ENCODE measurements at places on chromosomes 7 and 10.
A peak's percentile ranks its signal among the peaks of the same experiment; 100 is the strongest.

- no peak for DNase-seq
Measured at GRCh38 chr7:101507327-101507726, 121.8 kb downstream of the MYL10 start.

- peak; percentile 23 for DNase-seq
Measured at GRCh38 chr7:155731380-155731779, 80.9 kb downstream of the SHH start.

GRCh38 chr10:124065382-124066125, 27.8 kb downstream of the CHST15 start:
- DNase-seq, result no peak

DNA sequence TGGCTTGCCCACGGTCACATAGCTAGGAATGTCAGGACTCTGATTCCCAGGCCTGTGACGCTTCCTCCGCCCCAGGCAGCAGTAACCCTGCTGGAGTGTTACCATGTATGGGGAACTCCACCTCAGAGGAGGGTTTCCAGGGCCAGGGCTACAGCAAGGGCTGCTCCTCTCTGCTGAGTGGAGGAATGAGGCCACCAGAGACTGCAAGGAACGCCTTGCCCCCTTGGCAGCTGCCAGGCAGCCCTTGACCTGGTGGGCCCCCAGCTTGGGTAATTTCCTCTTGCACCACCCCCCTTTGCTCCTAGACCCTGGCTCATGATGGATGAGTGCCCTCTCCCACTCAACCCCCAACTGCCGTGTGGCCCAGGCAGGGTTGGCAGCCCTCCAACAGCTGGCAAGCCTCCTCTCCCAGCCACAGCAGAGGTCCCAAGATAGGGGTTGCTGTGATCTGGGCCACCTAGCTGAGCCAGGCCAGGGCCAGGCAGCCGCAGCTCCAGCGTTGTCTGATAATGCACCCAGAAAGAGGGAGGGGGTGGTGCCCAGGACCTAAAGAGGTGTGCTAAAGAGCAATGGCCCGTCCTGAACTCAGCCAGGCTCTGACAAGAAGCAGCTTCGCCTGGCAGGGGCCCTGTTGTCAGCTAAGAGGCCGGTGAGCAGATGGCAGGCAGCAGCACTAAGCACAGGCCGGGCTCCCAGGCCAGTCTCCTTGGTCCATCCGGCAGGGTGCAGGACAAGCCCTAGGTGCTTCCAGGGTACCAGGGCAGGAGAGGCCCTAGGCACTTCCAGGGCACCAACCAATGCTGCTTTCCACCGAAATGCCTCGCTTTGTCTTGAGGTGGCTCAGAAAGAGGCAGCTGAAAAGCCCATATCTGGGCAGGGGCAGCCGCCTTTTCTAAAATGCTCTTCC, 35.4 kb downstream of the DRGX start:
- no peak for DNase-seq

- DNase-seq, result no peak
Measured at GRCh38 chr7:45132708-45133320, 21.3 kb upstream of the TBRG4 start.

DNA sequence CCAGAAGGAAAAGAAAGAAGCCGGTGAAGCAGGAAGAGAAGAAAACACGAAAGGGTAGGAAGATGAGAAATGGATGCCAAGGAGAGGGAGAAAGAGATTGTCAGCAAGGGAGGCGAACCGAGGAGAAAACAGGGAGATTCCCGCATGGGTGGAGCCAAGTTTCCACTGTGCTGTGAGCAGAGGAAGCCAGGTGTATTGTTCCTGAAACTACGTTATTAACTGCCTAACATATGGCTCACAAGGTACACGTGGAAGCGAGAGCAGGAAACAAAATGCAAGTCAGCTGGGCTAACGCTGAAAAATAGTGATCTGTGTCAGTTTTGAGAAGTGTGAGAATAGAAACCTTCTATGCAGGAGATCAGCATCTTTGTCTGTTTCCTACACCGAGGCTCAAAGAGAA, 20.4 kb upstream of the HIPK2 start:
- no peak for DNase-seq

DNA sequence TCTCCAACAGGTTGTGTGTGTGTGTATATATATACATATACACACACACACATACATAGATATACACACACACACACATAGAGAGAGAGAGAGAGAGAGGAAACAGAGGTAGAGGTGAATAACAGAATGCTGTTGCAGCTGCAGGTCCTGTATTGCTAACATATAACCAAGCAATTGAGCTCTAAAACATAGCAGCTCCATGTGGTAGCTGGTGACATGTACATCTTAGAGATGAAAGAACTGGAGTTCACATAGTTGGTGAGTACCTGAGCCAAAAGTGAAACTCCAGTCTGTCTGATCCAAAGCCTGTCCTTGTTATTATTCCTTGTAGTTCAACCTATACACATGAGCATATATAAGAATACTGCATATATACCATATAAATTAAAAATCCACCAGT, 152.9 kb upstream of the CSTF2T start:
- DNase-seq, result no peak

DNA sequence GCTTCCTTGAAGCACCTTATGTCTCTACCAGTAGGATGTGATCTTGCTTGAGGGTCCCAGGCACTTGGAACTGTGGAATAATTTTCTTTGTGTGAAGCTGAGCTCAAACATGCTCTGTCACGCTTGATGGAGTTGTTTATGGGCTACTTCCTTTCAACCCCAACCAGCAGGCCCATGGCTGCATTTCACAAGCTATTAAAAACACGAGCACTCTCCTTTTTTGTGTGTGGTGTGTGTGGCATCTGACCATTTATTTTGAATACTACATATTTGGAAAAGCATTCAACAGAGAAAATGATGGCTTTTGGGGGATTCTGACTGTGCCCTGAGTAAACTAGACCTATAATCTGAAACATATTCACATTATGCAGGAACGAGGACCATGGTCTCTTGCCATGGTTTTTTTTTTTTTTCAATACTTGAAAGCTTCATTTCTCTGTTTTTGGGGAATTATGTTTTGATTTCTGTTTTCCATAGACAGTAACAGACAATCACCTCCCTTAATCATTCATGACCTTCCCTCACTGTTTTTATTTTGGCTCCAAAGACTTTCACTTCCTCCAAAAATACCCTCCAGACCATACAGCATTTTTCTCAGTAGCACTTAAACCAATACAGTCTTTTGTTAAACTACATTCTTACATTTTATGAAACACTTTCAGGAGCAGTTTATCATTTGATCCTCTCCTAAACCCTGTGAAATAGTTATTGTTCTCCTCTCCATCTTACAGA, 233.6 kb upstream of the BMPER start:
- DNase-seq, result no peak

DNA sequence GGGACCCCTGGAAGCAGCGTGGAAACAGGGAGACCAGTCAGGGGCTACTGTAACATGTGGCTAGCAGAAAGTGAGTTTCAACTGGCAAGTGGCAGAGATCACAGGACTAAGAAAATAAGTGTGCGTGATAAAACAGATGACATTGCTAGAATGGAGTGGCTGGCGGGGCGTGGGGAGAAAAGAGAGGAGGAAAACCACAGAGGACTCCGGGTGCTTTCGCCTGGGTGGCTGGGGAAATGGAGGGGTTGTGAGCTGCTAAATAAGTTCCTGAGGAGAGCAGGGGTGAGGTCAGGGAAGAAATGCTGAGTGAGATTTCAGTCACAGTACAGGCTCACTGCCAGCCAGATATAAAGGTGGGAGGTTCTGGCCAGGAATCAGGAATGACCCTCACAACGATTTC, 166.9 kb downstream of the MYOF start:
- DNase-seq, result no peak

GRCh38 chr10:129580010-129580409, 113.0 kb downstream of the MGMT start:
- no peak for DNase-seq

- no peak for DNase-seq
Measured at GRCh38 chr7:121286186-121286585, 42.6 kb upstream of the WNT16 start.

GRCh38 chr7:87220734-87221215, 1.2 kb upstream of the TMEM243 start:
- peak; percentile 19 for DNase-seq

DNA sequence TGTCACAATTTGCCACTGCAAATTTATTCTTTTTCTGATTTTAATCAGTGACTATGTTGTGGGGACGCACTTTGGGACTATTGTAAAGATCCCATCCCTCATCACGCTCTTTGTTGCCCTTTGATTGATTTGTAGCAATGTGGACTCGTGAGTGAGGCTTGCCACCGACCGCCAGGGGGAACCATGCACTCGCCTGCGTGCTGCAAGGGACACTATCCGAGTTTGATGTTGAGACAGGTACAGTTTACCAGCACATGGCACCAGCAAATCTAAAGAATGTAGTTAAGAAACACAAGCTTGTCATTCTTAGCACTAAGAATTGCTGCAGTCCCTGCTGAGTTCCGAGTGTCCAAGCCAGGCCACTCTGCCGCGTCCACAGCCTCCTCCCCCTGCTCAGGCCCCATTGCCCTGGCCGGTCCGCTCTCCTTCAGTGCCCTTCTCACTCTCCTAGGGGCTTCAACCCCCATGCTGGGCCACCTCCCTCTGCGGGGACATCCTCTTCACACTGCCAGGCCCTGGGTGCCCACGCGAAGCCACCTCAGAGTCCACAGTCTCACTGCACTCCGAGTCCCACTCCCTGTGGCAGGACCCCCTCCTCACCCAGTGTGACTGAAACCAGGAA, 2.0 kb upstream of the SFTPA2 start:
- peak; percentile 49 for DNase-seq

- no peak for DNase-seq
Measured at GRCh38 chr10:68955355-68955831, 577 bp upstream of the DDX21 start.

- no peak for DNase-seq
Measured at GRCh38 chr7:128434413-128435326, 21.0 kb upstream of the HILPDA start.

- no peak for DNase-seq
Measured at GRCh38 chr7:135792866-135793265, 44.3 kb upstream of the FAM180A start.

DNA sequence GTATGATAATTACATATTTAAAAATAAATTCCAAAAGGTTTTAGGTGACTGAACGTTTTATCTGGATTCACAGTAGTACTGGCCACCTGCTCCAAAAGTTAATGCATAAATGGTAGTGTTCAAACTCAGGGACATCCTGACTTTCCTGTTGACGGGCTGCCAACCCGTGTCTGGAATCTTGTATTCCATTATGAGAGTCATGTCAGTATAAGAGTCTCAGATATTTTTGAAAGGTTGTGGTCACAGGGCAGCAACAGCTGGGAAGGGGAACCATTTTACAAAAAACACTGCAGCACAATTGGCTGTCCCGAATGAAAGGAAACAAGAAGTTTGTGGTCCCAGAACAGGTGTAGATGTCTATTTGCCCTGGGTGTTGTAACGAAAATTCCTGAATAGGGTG, 2.8 kb downstream of the TDRD1 start:
- DNase-seq, result no peak

DNA sequence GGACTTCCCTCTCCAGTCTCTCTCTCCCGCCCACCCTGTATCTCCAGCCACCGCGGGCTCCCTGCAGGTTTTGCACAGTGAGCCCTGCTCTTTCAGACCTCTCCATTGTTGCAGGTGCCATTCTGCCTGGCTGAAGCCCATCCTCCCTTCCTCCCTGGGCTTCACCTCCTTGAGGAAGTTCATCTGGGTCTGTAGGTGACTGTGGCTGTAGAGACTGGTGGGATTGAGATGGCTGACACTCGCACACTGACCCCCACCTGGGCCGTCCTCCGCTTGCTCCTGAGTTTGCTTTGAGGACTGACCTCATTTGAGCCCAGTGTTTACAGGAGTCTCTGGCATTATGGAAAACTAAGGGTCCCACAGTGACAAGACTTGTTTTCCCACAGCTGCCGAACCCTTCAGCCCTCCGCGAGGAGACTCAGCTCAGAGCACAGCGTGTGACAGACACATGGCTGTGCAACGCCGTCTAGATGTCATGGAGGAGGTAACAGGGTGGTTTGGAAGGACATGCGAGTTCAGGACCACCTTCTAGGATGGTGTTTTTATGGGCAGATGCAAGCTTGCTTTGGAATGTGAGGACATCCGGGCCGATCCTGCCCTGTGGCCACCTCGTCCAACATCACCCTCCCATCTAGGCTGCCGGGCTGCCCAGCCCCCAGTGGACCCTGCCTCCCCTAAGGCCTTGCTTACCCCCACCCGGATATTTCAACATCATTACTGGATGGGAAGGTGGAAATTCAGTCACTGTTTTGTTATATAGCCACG, 9.3 kb downstream of the PLAC9 start:
- no peak for DNase-seq

DNA sequence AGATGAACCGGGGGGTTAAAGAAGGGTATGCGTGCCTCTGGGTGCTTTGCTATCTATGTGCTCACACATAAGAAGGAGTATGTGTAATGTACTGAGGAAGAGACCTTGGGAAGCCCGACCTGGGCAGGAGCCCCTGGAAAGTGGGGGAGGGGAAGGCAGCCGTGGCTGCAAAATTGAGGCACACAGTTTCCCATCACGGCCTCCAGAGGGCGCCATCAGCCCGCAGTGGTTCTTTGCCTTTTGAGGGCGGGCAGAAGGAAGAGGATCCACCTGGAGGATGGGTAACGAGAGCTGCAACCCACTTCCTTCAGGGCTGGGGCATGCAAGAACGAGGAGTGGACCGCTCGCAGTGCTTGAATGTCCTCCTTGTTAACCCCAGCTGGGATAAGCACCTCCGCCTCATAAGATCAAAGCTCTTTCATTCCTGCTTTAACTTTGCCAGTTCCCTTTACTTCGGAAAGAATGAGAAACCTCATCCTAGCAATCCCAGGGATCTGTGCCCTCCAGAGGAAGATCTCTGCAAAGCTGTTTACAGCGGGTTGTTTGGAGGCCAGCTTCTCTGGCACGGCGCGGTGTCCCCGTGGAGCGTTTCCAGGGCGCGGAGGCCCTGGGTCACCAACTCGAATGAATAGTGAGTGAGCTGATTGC, 77.9 kb downstream of the PCGF5 start:
- DNase-seq, result peak; percentile 76

GRCh38 chr7:138304071-138304320, 156.1 kb upstream of the TRIM24 start:
- no peak for DNase-seq

GRCh38 chr10:75708060-75708459, 276.6 kb downstream of the LRMDA start:
- DNase-seq, result no peak

- no peak for DNase-seq
Measured at GRCh38 chr7:115680921-115681320, 349.6 kb downstream of the TFEC start.

DNA sequence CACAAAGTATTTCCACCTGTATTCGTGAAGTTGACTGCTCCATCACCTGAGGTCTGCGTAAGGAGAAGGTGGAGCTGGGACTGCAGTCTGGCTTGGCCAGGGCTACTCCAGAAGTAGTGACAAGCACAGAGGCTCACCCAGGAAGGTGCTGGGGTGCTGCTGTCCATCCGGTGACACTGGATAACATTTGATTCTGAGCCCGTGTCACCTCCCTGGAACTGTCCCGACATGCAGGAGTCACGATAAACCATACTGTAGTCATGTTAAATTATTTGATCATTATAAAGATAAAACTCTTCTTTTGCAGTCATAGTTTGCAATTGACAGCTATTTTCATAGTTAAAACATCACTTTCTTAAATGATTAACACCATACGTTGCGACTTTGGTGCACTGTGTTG, 28.7 kb upstream of the GALNTL5 start:
- no peak for DNase-seq

GRCh38 chr10:44801383-44802327, 109.5 kb upstream of the TMEM72 start:
- peak; percentile 90 for DNase-seq

- no peak for DNase-seq
Measured at GRCh38 chr10:118912961-118913600, 116.4 kb upstream of the NANOS1 start.
